Activated T-cell treated with anti-CD3 and anti-CD28 coated beads, Interleukin-2, amount 50 U/mL, for 4 hours (primary cell): ENCODE measurements at places on chromosomes 16 and 17.

DNA sequence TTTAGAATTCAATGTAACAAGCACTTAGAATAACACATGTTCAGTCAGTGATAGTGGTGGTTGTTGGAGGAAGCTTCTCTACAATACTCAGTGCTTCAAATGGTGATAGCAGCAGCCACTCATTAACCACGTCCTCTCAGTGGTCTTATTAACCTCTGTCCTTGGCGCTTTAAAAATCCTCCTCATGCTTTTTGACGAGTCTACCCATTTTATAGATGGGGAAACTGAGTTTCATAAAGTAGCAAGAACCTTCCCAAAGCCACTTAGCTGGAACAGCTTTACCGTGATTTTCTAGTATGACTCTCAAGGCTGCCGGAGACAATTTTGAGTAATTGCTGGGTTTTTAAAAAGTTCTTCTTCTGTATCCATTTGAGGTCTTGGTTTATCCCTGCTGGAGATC, 47.4 kb downstream of the PLCG2 start:
- no peak for DNase-seq

- DNase-seq = no peak
These were observed 80.4 kb downstream of the MRM3 start for GRCh38 chr17:862582-862981.

- no peak for DNase-seq
These were observed 31.9 kb downstream of the CUEDC1 start for GRCh38 chr17:57923182-57923872.

GRCh38 chr16:89502081-89502843, 5.9 kb upstream of the SPG7 start:
- no peak for DNase-seq

DNA sequence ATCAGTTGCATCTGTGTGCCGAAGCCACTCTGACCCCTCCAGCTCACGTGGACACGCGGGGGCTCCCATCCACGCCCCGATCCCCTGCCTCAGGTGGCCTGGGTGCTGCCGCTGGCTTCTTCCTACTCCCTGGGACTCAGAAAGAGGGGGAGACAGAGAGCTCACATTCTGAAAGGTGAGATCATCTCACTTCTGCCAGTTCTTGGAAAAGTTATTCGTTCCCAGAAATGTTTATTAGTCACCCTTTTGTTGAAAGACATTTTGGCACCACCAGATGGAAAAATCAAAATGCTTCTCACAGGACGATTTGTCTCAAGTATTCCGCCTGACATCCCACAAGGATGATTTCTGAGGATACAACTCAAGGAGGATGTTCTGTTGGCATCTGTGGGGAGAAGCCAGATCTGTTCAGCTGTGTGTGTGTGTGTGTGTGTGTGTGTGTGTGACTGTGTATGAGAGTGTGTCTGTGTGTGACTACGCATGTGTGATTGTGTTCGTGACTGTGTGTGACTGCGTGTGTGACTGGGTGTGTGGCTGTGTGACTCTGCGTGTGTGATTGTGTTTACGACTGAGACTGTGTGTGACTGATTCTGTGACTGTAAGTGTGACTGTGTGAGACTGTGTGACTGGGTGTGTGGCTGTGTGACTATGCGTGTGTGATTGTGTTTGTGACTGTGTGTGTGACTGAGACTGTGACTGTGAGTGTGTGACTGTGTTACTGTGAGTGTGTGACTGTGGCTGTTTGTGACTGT, 207.3 kb downstream of the NTN1 start:
- no peak for DNase-seq

DNA sequence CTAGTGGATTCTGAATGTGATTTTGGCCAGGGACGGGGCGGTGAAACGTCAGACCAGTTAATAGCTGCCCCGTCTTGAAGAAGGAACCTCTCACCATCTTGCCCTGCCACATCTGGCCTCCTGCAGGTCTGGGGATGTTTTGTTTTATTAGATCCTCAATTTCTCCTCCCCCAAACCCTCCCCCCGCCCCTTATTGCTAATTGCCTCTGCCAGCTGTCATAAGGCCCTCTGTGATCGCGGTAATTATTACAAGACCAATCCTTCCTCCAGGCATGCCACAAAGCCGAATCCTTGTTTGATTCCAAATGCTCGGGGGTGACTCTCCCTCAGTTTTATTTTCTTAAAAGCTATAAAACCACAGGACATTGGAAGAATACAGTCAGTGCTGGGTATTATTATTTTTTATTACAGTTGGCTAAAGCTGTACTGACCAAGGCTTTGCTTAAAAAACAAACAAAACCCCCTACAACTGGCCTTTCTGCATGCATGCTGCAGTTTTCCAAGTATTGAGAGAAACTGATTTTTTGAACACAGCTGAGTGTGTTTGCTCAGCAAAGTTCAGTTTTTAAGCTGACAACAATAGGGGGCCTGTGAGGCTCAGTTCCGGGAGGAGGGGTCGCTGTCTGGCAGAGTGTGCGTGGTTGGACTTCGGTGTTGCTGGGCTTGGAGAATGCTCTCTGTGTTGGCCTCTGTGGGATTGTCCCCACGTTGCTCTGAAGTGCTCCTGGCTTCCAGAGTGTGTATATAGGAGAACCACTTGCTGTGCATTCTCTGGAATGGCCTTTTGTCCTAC, 1.7 kb downstream of the KSR1 start:
- no peak for DNase-seq

- DNase-seq = no peak
These were observed 121.6 kb downstream of the PMP22 start for GRCh38 chr17:15143524-15143923.

DNA sequence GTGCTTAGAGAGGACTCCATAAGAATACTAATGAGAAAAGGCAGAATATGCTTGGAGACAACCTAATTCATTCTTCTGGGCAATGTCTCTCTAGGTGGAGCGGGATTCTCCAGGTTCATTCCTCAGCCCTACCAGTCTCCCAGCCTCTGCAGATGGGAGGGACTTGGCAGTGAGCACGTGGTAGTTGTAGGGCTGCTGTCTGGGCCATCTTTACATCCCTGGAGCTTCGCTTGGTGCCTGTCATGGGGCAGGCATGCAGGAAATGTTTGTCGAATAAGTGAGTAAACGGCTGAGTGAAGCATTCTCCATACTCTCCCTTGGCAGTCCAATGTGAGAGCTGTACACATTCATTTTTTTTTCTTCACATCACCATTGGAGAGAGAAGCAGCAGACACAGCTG, 387.5 kb downstream of the UTP18 start:
- DNase-seq = no peak

DNA sequence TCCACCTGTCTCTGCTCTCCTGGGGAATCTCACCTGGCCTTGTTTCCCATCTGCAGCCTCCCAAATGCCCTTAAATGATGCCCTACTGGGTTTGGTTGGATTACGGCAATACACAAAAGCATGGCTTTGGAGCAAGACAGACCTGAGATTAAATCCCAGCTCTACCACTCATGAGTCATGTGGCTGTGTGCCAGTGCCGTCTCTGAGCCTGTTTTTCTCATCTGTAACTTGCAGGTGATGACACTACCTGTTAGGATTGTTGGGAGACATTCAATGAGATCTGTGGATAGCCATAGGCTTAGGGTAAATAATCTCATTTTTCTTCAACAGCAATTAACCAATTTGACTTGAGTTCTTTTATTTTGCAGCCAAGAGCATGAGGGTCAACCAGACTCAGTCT, 240.3 kb downstream of the MAF start:
- no peak for DNase-seq

- no peak for DNase-seq
These were observed 72.2 kb downstream of the XPO6 start for GRCh38 chr16:28139530-28139929.

GRCh38 chr17:67056746-67057490, 12.6 kb downstream of the CACNG1 start:
- DNase-seq = no peak

DNA sequence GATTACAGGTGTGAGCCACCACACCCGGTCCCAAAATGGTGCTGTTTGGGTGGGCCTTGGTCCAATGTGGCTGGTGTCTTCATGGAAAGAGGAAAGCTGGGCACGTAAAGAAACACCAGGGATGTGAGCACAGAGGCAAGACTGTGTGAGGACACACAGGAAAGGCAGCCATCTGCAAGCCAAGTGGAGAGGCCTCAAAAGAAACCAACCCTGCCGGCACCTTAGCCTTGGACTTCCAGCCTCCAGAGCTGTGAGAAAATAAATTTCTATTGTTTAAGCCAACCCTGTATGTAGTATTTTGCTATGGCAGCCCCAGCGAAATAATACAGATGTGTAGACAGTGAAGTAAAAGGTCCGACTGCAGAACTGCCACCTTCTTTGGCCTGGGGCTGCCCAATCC, 68.7 kb downstream of the SLC39A11 start:
- no peak for DNase-seq

- DNase-seq = no peak
These were observed 4.1 kb downstream of the BAIAP2 start for GRCh38 chr17:81039096-81039495.

DNA sequence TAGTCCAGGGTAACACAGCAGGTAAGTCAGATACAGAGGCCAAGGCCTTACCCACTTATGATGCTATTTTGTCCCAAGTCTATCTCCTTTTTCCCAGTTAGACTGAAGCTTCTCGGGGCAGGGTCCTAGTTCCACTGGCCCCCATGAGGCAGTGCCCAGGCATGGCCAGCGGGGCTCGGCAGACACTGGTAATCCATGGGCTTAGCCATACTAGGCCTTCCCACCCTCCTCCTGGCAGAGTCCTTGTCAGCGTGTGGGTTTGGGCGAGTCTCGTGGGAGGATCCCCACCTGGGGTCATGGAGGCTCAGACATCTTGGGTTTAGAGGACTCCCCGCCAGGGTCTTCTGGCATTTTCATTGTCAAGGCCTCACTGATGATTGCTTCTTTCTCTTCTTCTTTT, 84.7 kb upstream of the BRD7 start:
- no peak for DNase-seq
